ENCODE measurements at places on chromosomes 16 and 17. TPM values are rescaled to one million over a fixed set of nuclear protein-coding genes. Genes with fewer than 3 reads are reported as not detected.

TMEM235 gene
- not detected for polyA plus RNA-seq

TEX14 gene
- 4.7 TPM for polyA plus RNA-seq

PPL gene
- 1.7 TPM for polyA plus RNA-seq

TBC1D3H gene
- polyA plus RNA-seq, result not detected
